Kidney (tissue), 22 donors: ENCODE measurements at places on chromosomes 2 and 18.

DNA sequence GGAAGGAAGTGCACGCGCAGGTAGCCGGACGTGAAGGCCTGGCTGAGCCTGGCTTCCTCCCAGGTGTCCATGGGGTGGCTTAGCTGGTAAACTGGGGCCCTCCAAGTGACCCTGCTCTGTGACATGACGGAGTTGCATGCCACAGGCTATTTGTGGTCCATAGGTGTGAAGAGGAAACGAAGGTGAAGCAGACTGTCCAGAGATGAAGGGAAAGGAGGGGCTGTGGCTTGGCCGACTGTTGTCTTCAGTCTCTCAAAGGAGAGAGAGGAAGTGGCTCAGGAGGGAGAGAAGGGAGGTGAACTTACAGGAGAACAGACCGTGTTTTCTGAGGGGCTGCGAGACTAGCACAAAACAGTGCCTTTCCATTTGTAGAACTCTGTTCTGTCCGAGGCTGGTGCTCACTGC, 19.3 kb downstream of the INPP5D start:
- DNase-seq: no peak

- no peaks in the 10 kb centered on the region for H3K4me1 ChIP-seq
- H3K36me3 ChIP-seq: no peaks in the 10 kb centered on the region
Observed at GRCh38 chr18:55506074-55506473, 81.9 kb downstream of the TCF4 start.

GRCh38 chr18:67358947-67359346, 157.6 kb downstream of the DSEL start:
- H3K36me3 ChIP-seq: no peaks in the 10 kb centered on the region
- no peak overlapping the region for H3K27ac ChIP-seq
- H3K4me1 ChIP-seq: no peaks in the 10 kb centered on the region
- H3K4me3 ChIP-seq: no peak overlapping the region

DNA sequence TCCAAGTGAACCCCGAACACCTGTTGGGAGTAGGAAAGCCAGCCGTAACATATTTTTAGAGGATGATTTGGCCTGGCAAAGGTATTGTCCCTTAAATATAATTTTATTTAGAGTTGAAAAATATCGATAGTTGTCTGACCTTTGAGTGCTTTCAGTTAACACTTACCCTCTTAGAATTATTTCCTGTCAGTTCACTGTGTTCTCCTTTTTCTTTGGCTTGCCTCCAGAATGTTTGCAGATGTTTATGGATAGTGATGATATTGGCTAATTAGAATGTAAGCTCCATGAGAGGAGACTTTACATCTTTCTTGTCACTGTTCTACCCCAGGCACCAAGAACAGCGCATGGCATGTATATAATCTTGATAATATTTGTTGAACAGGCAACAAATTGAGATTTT, 19.8 kb downstream of the PIKFYVE start:
- H3K4me3 ChIP-seq: no peak overlapping the region
- DNase-seq: no peak
- H3K4me1 ChIP-seq: no peaks in the 10 kb centered on the region
- H3K27me3 ChIP-seq: no peaks in the 10 kb centered on the region

GRCh38 chr2:234267534-234267933, 217.0 kb downstream of the SPP2 start:
- no peaks in the 10 kb centered on the region for H3K4me1 ChIP-seq
- H3K4me3 ChIP-seq: no peak overlapping the region
- H3K27ac ChIP-seq: no peak overlapping the region
- DNase-seq: no peak

GRCh38 chr2:13584020-13584419, 867.3 kb downstream of the TRIB2 start:
- H3K27me3 ChIP-seq: no peaks in the 10 kb centered on the region
- H3K4me3 ChIP-seq: no peak overlapping the region
- no peak for DNase-seq
- H3K27ac ChIP-seq: no peak overlapping the region
- no peaks in the 10 kb centered on the region for H3K4me1 ChIP-seq

DNA sequence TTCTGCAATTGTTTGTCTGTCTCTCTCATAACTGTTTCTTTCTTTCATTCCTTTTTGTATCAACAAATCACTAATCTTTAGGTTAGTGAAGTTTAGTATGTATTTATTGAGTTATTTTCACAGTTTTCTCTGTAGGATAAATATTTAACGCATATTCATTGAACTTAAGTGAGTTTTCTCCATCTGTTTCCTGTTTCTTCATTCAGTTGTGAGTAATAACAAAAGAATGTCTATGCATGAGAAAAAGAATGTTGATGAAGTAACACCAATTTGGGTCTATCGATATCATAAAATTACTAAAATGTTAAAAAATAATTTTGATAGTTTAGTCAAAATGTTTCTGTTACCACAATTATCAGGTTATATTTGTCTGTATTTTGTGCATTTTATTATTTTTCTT, 948.0 kb downstream of the DSC3 start:
- no peaks in the 10 kb centered on the region for H3K36me3 ChIP-seq
- DNase-seq: no peak
- H3K27ac ChIP-seq: no peak overlapping the region
- no peaks in the 10 kb centered on the region for H3K4me1 ChIP-seq
- H3K27me3 ChIP-seq: no peaks in the 10 kb centered on the region
- no peak overlapping the region for H3K4me3 ChIP-seq

DNA sequence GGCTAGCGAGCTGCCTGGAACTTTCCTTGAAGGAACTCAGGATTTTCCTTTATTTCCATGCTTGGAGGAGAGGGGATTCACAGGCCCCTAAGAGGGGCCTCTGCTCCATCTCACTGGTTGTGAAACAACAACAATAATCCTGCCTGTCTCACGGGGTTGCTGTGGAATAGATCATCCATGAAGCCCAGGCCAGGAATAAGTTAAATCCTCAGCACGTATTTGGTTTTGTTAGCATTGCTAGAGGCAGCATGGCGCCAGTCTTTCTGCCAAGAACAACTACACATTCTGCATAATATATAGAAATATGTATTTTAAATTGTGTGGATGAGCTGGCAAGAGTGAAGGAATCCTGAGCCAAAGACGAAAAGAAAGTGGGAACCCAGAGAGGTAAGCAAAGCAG, 80.8 kb upstream of the L3MBTL4 start:
- DNase-seq: no peak
- H3K4me1 ChIP-seq: no peaks in the 10 kb centered on the region
- no peaks in the 10 kb centered on the region for H3K36me3 ChIP-seq
- H3K27me3 ChIP-seq: no peaks in the 10 kb centered on the region

DNA sequence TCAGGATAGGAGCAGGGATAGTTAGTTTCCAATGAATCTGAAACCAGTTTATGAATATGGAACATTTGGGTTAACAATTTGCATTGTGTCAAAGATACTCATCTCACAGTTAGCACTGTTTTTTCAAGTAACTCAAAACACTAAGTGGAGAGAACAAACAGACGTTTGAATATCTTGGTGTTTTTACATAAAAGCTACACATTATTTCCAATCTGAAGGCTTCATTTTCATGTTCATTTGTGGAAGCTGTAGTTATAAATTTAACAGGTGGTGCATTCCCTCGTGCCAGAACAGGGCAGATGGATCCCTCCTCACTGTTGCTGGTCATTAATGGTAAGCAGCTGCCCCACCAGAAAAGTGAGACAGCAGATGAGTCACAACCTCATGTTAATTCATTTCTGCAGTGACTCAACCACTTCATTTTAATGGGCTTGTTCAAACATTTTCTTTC, 286.9 kb downstream of the TMX3 start:
- H3K36me3 ChIP-seq: no peaks in the 10 kb centered on the region
- DNase-seq: no peak
- no peaks in the 10 kb centered on the region for H3K27me3 ChIP-seq
- H3K4me1 ChIP-seq: no peaks in the 10 kb centered on the region
- no peak overlapping the region for H3K4me3 ChIP-seq

DNA sequence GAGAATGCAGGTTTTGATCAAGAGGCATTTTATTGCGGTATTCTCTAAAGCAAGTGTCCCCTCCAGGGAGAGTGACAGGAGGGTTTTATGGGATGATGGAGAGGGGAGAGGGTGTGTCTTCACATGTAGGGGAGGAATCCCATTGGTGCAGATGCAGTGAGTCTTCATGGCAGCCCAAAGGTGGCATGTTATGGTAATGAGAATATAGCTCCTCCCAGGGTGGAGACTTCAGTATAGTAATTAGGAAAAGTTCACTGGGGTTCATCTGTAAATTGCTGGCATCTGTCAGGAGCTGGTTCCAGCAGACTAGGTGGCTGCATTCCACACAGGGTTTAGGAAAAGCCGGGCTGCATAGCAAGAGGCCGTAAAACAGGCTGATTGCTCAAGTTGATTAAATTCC, 230.7 kb upstream of the CCDC68 start:
- no peaks in the 10 kb centered on the region for H3K4me1 ChIP-seq
- H3K27ac ChIP-seq: no peak overlapping the region
- H3K4me3 ChIP-seq: no peak overlapping the region
- DNase-seq: no peak

DNA sequence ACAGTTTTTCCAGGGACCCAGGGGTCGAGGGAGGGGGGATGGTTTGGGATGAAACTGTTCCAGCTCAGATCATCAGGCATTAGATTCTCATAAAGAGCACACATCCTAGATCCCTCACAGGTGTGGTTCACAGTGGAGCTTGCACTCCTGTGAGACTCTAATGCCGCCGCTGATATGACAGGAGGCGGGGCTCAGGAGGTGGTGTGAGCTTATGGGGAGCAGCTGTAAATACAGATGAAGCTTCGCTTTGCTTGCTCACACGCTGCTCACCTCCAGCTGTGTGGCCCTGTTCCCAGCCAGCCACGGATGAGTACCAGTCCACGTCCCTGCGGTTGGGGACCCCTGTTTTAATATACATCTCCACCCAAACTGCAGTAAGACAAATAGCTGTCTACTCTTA, 204.2 kb downstream of the AGAP1 start:
- H3K36me3 ChIP-seq: no peaks in the 10 kb centered on the region
- no peaks in the 10 kb centered on the region for H3K4me1 ChIP-seq
- H3K27ac ChIP-seq: no peak overlapping the region
- DNase-seq: no peak
- no peaks in the 10 kb centered on the region for H3K27me3 ChIP-seq
- H3K4me3 ChIP-seq: no peak overlapping the region

GRCh38 chr2:38702413-38702812, 36.5 kb downstream of the GALM start:
- H3K27ac ChIP-seq: no peak overlapping the region
- H3K27me3 ChIP-seq: no peaks in the 10 kb centered on the region
- H3K4me3 ChIP-seq: no peak overlapping the region

DNA sequence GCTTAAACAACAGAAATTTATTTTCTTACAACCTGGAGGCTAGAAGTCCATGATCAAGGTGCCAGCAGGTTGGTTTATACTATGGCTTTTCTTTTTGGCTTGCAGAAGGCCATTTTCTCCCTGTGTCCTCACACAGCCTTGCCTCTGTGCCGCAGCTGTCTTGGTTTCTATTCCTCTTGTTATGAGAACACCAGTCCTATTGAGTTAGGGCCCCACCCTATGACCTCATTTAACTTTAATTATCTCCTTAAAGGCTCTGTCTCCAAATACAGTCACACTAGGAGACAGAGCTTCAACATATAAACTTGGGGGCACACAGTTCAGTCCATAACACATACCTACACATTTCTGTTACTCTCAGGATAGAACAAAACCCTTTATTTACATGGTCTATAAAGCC, 17.3 kb upstream of the RHOB start:
- no peaks in the 10 kb centered on the region for H3K27me3 ChIP-seq
- DNase-seq: no peak
- H3K27ac ChIP-seq: no peak overlapping the region
- H3K36me3 ChIP-seq: no peaks in the 10 kb centered on the region
- H3K4me3 ChIP-seq: no peak overlapping the region

DNA sequence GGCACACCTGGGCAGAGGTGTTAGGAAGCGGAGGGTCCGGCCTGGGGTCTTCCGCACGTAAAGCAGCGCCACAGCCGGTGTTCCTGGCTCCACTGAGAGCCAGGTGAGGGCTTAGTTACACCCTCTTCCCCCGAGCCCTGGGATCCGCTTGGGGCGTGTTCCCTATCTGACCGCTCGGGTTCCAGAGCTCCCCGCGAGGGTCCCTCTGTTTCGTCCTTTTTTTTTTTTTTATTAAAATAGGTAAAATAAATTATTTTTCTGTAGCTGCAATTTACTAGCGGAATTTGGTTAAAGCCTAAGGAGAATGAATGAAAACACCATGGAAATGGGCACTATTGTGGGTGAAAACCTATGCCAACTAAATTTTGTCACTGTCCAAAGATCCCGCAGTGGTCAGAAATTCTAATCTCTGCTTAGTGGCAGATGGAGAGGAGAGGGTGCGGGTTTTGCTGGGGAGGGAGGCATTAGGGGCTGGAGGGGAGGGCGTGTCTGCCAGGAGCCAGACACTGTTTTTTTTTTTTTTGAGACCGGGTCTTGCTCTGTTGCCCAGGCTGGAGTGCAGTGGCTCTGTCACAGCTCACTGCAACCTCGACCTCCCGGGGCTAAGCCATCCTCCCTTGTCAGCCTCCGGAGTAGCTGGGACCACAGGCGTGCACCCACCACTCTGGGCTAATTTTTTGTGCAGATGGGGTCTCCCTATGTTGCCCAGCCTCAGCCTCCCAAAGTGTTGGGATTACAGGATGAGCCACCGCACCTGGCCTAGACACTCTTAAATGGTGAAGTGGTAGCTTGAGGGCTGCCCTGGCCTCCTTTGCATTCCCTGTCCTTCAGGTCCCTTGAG, 834 bp downstream of the PDCL3 start:
- no peak overlapping the region for H3K27ac ChIP-seq
- H3K4me1 ChIP-seq: no peaks in the 10 kb centered on the region
- DNase-seq: no peak
- peak overlapping the region; percentile 93 for H3K4me3 ChIP-seq

DNA sequence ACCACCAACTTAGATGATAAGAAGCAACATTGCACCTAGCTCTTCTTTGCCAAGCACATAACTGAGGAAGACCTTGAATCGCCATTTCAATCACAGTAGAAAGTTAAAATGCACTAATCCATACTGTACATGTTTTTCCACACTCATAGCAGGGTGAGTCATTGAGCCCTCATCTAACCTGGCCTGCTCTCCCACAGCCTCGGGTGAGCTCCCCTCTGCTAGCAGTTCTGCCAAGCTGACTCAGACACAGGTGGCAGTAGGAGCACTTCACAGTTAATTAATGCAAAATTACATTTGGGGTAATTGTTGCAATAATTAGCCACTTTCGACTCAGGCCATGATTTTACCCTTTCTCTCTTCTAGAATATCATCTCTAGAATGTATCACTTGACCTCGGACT, 1632.8 kb upstream of the CELF4 start:
- no peak overlapping the region for H3K27ac ChIP-seq
- H3K4me3 ChIP-seq: no peak overlapping the region
- H3K4me1 ChIP-seq: no peaks in the 10 kb centered on the region
- H3K36me3 ChIP-seq: no peaks in the 10 kb centered on the region
